ENCODE measurements at places on chromosomes 12 and 14.

DNA sequence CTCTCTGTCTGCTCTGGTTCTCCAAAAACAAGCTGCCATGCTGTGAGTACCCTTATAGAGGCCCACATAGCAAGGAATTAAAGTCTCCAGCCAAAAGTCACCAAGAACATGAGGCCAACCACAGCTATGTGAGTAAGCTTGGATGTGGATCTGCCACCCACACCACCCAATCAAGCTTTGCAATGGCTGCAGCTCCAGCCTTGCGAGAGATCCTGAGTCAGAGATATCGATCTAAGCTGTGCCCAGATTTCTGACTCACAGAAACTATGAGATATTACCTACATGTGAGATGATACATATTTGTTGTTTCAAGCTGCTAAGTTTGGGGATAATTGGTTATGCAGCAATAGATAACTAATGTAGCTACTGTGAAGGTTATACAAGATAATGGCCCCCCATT is 15.5 kb upstream of the TMEM233 start:
- DNase-seq = no peak

DNA sequence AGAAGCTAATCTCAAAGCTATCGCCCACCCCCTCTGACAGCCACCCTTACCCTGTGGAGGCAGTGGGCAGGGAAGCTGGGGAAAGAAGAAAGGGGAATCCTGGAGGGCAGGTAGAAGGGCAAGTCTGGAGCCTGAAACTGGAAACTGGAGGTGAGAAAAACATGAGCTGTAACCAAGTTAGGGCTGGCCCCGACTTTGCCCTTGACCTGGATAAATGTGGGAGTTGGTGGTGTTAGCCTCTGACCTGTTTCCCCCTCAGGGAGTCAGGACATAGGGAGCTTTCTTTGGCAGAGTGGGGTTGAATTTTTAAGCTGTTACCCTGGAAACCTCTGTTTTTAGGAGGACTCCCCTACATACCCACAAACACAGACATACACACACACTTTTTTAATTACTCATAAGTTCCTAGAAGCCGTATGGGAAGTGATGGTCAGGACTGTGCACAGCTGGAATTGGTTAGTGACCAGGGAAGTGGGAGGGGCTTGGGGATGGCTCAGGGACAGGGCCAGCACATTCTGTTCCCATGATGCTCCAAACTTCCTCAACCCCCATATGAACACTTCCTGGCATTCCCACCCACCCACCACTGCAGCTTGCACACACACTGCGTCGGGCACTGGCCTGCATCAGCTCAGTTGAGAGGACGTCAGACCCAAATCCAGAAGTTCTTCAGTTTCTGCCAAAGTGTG is 5.0 kb upstream of the MMP19 start:
- DNase-seq = no peak

GRCh38 chr14:94382716-94383596 is 5.4 kb downstream of the SERPINA1 start:
- no peak for DNase-seq

DNA sequence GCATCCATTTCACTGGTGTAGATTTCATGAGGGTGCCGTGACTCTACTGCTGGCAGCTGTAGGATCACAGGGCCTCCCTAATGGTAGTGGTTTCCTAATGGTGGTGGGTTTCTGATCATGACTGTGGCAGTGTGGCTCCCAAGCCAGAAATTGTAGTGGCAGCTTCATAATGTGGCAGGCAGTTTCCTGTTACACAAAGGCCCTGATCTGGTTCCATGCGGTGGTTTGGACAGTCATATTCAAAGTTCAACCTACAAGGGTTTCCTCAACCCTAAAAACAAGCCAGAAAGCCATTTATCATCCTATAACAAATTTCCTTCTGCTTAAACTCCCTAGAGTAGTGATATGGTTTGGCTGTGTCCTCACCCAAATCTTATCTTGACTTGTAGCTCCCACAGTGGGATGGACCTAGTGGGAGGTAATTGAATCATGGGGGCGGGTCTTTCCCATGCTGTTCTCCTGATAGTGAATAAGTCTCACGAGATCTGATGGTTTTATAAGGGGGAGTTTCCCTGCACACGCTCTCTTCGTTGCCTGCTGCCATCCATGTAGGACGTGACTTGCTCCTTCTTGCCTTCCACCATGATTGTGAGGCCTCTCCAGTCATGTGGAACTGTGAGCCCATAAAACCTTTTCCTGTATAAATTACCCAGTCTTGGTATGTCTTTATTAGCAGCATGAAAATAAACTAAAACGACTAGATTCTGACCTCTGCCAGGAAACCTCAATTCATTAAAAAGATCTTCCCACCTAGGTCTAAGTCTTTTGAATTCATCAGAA is 257.1 kb downstream of the EFCAB11 start:
- DNase-seq = no peak

- DNase-seq = no peak
Measured at GRCh38 chr14:73785336-73785833, 66.2 kb upstream of the PTGR2 start.

DNA sequence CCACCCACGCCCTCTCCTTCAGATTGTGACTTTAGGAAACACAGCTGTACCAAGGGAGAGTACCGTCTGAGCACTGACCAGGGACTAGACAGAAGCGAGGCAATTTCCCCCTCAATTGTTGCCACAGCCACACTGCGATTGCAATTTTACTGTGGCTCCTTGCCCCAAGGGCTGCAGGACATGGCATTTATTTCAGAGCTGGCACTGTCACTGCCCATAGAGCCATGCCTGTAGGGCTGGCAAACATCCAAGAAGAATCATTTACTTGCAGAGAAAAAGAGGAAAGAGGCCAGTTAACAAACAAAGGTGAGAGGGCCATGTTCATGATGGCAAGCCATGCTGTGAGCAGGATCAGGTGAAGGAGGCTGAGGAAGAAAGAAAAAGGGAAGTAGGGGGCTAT is 129.6 kb downstream of the EMP1 start:
- no peak for DNase-seq

DNA sequence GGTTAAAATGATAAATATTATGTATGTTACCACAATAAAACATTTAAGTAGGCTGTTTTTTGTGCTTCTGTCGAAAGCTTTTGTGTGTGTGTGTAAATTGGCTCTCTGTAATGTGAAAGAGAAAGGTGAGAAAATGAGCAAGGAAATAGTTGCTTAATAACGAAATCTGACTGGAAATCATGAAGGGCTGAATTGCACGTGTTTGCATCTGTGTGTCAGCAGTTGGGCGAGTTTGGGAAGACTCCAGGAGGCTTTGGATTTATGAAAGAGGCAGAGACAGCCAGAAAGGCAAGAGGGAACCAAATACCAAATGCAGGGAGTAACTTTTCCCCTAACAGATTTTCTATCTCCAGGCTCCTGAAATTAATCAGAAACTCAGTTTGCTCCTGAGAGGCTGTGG is 47.2 kb upstream of the PLEKHG3 start:
- no peak for DNase-seq

DNA sequence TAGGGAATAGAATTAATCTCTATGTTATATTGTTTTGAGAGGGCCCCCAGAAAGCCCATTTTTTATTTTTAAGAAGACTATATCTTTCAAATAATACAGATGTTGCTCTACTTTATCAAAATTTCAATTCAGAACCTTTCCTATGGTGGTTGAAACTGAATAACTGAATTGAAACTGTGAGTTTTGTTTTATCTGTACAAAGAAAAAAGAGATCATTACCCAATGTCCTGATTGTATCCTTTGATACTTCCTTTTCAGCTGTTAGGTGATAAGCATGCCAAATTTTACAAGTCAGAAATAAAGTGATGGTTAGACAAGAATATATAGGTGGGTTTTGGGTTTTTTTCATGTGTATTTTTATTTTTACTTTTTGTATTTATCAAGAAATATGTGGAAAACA is 1293.1 kb upstream of the USP15 start:
- DNase-seq = no peak

DNA sequence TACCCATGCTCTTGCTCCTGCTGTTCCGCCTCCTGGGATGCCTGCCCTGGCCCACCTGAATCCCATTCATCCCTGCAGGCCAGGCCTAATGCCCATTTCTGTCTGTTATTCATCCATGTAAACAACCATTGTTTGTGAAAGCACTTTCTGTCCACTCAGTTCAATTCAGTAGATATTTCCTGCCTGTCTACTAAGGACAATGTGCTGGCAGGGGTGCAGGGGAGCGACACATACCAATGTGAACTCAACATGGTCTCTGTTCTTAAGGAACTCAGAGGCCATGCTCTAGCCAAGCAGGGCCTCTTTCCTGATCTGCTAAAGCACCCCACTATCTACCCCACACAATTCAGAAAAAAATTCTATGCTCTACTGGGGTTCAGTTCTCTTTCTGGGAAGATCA is 88.5 kb upstream of the ZFP36L1 start:
- no peak for DNase-seq

GRCh38 chr12:113190761-113191160 is 5.2 kb downstream of the RITA1 start:
- DNase-seq = no peak

GRCh38 chr12:104057771-104058197 is 6.5 kb upstream of the HCFC2 start:
- DNase-seq = no peak

- DNase-seq = no peak
Measured at GRCh38 chr12:51901121-51901817, 6.0 kb upstream of the ACVRL1 start.

GRCh38 chr12:17853054-17853453 is 236.9 kb downstream of the RERGL start:
- DNase-seq = no peak

- DNase-seq = no peak
Measured at GRCh38 chr12:9948606-9949296, 16.6 kb upstream of the CLEC2A start.

DNA sequence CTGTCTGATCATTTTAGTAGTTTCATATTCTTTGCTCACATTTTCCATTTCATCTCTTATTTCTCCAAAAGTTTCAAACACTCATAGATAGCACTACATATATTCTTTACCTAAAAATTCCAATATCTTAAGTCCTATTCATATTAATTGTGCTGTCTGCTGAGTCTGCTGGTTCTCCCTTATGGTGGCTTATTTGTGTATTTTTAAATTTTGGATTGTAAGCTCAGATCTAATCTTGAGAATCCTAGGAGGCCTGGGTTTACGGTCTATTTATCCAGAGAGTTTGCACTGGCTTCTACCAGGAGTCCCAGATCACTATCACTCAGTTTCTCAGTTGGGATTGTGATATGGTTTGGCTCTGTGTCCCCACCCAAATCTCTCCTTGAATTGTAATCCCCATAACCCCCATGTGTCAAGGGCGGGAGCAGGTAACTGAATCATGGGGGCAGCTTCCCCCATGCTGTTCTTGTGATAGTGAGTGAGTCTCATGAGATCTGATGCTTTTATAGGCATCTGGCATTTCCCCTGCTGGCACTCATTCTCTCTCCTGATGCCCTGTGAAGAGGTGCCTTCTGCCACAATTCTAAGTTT is 10.2 kb downstream of the NT5DC3 start:
- no peak for DNase-seq

GRCh38 chr14:97411938-97412612 is 614.9 kb downstream of the VRK1 start:
- no peak for DNase-seq

DNA sequence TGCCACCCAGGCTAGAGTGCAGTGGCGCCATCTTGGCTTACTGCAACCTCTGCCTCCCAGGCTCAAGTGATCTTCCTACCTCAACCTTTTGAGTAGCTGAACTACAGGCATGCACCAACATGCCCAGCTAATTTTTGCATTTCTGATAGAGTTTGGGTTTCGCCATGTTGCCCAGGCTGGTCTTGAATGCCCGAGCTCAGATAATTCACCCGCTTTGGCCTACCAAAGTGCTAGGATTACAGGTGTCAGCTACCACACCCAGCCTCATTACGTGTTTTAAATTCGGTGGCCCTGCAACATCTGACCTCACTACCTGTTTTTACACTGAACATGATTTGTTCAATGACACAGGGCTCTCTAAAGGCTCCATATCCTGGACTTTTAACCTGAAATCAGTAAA is 22.9 kb upstream of the RDH16 start:
- DNase-seq = no peak

DNA sequence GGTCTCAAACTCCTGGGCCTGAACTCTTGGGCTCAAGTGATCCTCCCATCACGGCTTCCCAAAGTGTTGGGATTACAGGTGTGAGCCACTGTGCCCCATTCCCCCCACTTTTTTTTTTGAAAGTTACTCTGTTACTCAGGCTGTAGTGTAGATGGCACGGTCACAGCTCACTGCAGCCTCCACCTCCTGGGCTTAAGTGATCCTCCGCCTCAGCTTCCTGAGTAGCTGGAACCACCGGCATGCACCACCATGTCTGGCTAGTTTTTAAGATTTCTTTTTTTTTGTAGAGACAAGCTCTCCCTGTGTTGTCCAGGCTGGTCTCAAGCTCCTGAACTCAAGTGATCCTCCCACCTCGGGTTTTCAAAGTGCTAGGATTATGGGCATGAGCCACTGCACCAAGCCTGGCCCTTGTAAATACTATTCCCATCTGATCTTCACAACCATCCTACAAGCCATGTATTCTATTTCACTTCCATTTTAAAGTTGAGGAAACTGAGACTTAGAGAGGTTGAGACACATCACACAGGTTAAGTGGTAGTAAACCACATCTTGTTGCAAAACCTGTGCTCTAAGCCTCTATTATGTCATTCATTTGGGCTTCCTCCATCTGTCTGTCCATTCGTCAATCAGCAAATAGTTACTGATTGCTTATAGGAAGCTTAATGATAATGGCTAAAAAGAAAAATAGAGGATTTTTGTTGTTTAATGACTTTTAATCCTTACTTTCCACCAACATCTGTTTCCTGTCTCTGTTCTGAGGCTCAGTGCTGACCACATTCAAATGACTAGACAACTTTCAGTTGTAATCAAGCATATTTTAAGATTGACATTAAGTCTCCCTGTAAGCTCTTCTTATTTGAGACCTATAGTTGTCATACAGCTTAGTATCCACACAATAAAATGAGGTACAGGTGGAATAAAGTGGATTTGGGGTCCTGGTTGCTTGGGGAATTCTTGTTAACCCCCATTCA is 9.2 kb downstream of the ASCL4 start:
- no peak for DNase-seq

GRCh38 chr14:81529391-81529790 is 4.3 kb downstream of the SEL1L start:
- DNase-seq = no peak

DNA sequence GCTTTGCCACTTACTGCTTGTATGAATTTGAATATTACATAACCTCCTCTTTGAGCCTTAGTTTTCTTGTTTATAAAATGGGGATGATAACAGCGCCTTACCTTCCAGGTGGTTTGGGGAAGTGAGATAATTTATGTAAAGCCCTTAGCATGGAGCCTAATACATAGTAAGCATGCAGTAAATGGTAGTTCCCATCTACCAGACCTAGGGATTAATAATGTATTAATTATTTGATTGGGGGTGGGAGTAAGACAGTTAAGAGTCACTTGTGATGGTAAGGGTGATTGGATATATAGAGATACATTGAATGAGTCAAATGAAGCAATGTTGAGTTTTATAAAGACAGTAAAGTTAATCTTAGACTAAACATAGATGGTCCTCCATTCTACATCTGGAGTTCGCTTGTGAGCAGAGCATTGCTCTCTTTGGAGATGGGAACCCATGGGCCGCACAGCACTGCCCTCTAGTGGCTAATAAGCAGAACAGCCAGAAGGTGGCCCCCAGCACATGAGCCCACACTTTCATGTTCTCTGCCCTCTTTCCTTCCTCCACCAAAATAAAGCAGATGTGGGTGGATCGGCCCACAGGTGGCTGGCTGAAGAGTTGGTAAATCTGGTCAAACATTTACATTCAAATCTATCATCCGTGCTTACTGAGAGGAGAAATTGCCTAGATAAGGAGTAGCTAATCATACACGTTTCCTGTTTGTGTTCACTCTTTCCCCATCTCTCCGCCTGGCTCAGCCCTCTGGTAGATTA is 26.5 kb upstream of the TAMALIN start:
- peak; percentile 59 for DNase-seq

- DNase-seq = no peak
Measured at GRCh38 chr12:112842441-112842840, 50.9 kb downstream of the RPH3A start.

- no peak for DNase-seq
Measured at GRCh38 chr12:5444520-5444919, 12.6 kb downstream of the NTF3 start.

All from activated CD4-positive, alpha-beta T cell treated with anti-CD3 and anti-CD28 coated beads for 1 hour (primary cell).